Activated T-helper 1 cell treated with anti-CD3 and anti-CD28 coated beads, Interleukin-2, amount 50 U/mL, for 16 hours (primary cell): ENCODE measurements at places on chromosomes 16 and 17.

DNA sequence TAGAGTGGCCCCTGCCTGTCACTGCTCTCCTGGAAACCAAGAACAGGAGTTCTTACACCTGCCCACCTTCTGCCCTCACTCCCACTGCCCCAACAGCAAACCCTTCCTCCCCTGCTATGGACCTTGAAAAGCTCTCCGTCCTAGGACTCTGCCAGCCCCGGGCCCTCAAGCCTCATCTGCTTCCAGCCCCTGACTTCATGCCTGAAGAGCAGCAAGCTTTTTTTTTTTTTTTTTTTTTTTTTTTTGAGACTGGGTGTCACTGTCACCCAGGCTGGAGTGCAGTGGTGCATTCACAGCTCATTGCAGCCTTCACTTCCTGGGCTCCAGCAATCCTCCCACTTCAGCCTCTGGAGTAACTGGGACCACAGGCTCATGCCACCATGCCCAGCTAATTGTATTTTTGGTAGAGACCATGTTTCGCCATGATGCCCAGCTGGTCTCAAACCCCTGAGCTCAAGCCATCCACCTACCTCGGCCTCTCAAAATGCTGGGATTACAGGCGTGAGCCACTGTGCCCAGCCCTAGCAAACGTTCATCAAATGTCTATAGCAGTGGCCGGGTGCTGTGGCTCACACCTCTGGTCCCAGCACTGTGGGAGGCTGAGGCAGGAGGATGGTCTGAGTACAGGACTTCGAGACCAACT, 16.9 kb downstream of the CARHSP1 start:
- DNase-seq = no peak

DNA sequence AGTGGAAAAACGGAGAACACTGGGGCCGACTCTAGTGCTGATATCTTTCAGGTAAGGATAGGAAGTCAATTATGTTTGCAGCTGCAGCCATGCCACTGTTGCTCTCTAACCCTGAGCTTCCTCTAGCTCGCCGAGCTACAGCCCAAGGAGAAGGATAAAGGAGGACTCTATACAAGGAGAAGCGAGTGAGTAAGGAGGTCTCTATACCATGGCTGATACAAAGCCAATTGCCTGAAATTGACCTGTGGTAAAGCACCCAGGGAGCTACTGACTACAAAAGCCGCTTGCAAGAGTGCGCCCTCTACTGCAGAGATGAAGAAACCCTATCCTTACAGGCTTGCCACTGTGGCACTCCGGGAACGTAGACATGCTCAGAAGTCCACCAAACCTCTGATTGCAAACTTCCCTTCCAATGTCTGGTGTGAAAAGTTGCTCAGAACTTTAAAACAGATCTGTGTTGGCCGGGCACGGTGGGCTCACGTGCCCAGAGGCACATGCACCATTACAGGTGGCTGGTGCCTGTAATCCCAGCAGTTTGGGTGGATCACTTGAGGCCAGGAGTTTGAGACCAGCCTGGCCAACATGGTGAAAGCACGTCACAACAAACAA, 10.8 kb upstream of the SLC46A1 start:
- DNase-seq = peak; percentile 15

- no peak for DNase-seq
Observed at GRCh38 chr17:28042657-28042720, at the start of gene NLK. TSS of gene NLK (plus strand) at chr17:28042677. CDS start at chr17:28042874, 197 bp downstream.

DNA sequence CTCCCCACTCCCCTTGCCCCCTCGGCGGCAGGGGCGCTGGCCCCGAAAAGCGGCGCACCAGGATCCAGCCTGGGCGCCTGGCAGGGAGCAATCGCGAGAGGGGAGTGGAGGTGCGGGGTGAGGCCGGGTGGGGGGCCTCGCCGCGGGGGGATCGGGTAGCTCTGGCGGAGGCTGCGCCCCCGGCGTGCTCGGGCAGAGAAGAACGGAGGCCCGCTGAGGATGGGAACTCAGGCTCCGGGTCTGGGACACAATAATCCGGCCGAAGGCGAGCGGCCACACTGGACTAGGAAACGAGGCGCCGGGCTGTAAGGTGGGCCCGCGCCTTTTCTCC, 721 bp upstream of the PCGF2 start:
- DNase-seq = no peak

- no peak for DNase-seq
Observed at GRCh38 chr16:57770361-57770760, 31.9 kb downstream of the KIFC3 start.

DNA sequence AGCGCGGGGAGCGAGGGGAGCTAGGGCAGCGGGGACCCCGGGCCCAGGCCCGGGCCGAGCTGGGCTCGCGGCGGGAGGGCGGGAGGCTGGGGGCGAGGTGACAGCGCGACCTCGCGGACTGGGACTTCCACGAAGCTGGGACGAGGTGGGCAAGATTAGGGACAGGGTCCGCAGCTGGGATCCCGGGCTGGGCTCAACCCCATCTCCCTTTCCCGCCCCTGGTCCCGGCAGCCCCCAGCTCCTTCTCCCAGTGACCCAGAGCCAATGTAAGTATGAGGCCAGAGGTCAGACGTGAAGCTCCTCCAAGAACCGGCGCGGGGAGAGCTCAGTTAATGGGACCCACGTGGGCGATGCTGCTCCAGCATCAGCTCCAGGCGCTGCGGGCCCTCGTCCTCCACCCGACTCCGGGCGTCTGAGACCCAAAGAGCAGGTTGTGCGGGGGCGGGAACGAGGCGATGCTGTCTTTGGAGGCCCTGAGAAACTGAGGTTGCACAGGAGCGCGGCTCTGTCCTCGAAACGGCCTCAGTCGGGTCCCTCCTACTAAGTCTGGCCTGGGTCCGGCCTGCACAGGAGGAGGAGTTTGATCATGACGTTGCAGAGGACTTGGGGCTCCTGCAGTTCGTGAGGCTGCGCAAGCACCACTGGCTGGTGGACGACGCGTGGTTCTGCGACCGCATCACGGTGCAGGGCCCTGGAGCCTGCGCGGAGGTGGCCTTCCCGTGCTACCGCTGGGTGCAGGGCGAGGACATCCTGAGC, 585 bp downstream of the ALOX12 start:
- DNase-seq = no peak

DNA sequence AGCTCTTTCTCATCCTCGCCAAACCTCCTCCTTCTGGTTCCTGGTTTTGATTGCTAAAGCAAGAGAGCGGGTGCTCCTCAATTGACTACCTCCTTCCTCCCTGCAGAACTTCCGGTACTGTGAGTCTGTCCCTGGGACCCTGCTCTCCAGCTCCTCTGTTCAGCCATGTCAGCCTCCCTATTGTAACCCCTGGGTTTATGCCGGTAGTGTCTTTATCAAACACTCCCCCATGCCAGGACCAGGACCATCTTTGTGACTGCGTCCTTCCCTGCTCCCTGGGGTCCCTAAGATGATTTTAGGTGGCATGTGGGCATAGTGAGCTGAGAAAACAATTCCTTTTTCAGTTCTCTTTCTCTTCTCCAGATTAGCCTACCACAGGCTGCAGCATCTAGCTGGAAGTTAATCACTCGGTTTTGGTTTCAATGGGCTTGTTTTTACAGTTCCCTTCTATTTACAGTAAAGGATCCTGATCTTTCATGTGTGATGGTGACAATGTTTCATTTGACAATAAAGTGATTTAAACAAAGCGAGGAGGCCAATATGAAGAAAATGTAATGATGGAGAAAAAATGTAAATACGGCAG, 27.7 kb upstream of the IL21R start:
- no peak for DNase-seq

- no peak for DNase-seq
Observed at GRCh38 chr17:45580924-45581323, 90.4 kb upstream of the PLEKHM1 start.

DNA sequence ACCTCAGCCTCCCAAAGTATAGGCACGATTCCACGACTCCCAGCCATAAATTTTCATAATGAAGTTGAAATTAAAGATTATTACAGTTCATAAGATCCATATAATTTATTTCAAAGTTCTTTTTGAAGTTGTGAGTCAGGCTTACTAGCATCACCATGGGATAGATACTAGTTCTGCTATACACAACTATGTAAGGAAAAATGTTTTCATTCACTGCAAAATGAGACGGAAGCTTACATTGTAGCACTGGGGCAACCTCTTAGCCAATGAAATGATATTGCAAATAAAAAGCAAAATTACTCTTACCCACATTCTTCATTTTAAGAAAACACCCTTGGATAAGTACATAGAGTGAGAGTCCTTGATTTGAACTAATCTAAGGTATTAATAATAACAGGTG, 18.8 kb upstream of the MARCHF10 start:
- no peak for DNase-seq

GRCh38 chr16:1945559-1946391, 2.8 kb upstream of the MSRB1 start:
- DNase-seq = no peak

GRCh38 chr17:36072431-36073121, 8.5 kb downstream of the CCL18 start:
- peak; percentile 29 for DNase-seq

GRCh38 chr17:13306310-13306962, 288.6 kb upstream of the ELAC2 start:
- no peak for DNase-seq

- no peak for DNase-seq
Observed at GRCh38 chr17:52841971-52842370, 683.5 kb upstream of the CA10 start.

GRCh38 chr16:23145608-23146007, 3.6 kb downstream of the USP31 start:
- no peak for DNase-seq

DNA sequence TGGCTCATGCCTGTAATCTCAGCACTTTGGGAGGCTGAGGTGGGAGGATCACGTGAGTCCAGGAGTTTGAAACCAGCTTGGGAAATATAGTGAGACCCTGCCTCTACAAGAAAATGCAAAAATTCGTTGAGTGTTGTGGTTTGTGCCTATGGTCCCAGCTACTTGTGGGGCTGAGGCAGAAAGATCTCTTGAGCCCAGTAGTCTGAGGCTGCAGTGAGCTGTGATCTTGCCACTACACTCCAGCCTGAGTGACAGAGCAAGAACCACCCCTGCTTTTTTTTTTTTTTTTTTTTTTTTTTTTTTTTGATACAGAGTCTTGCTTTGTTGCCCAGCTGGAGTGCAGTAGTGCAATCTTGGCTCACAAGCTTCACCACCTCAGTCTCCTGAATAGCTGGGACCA, 34.0 kb downstream of the ITGB3 start:
- no peak for DNase-seq

DNA sequence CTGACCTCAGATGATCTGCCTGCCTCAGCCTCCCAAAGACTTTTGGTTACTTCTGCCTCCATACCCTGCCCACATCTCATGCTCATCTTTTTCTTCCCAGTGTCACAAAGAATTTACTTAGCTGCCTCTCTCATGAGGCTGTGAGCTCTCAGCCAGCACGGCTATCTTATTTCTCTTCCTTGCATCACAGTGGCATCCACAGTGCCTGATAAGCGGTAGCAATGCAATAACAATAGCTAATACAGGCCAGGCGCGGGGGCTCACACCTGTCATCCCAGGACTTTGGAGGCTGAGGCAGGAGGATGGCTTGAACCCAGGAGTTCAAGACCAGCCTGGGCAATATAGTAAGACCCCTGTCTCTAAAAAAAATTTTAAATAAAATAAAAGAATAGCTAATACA, 15.5 kb upstream of the MARVELD3 start:
- DNase-seq = no peak

DNA sequence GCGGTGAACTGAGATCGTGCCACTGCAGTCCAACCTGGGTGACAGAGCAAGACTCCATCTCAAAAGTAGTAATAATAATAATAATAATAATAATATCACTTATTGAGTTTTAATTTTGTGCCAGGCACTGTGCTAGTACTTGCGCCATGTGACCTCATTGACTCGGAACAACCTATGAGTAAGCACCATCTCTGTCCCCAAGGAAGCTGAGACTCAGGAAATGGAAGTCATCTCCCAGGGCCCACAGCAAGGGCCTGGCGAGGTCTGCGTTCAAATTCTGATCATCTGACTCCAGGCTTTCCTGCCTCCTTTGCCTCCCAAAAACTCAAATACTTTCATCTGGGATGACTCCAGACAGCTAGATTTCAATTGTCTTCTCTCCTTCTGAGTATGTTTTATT, 162.9 kb downstream of the SEC14L1 start:
- no peak for DNase-seq

DNA sequence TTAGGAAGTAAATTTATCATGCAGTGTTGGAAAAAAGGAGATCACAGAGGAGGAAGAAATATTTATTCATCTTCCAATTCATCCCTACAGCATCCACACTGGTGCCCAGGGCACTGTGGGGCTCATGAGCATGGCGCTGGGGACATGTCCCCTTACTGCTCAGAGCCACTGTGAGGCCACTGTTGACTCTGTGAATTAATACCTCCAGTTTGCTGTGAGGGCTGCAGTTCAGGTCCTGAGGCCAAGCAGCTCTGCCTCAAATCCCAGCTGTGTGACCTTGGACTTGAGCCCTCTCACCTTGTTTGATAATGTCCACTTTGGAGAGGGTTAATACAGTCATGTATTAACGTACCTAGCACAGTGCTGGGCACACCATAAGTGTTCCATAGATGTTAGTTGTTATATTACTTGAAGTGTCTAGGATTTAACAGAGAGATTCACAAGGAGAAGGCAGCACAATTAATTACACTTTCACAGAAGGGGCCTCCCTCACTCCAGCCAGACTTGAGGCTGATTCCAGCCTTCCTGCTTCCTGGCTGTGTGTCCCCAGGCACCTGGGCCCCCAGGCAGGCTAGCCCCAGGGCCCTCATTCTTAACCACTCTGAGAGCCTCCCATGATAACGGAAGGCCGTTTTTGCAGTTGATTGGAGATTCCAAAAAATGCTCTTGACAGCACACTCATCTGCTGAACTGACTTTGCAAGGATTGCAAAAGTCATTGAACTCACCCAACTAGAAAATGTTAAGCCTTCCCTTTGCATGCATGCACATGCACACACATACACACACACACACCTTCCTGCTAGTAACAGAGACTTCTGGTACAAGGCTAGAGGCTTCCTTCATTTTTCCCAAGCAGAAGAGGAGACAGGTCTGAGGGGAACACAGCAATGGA, 29.4 kb downstream of the KATNIP start:
- no peak for DNase-seq

- no peak for DNase-seq
Observed at GRCh38 chr16:11679250-11679649, 11.0 kb downstream of the SNN start.

GRCh38 chr16:76210157-76210556, 67.0 kb upstream of the CNTNAP4 start:
- DNase-seq = no peak
